ENCODE measurements at places on chromosomes 4 and X. TPM values are rescaled to one million over a fixed set of nuclear protein-coding genes. Genes with fewer than 3 reads are reported as not detected.

Gene NPFFR2
- not detected for total RNA-seq

Gene PDE6B
- total RNA-seq: 2.3 TPM

Gene CDX4
- total RNA-seq: not detected

Gene NXT2
- 9.5 TPM for total RNA-seq

Gene PRRG3
- not detected for total RNA-seq

DNA sequence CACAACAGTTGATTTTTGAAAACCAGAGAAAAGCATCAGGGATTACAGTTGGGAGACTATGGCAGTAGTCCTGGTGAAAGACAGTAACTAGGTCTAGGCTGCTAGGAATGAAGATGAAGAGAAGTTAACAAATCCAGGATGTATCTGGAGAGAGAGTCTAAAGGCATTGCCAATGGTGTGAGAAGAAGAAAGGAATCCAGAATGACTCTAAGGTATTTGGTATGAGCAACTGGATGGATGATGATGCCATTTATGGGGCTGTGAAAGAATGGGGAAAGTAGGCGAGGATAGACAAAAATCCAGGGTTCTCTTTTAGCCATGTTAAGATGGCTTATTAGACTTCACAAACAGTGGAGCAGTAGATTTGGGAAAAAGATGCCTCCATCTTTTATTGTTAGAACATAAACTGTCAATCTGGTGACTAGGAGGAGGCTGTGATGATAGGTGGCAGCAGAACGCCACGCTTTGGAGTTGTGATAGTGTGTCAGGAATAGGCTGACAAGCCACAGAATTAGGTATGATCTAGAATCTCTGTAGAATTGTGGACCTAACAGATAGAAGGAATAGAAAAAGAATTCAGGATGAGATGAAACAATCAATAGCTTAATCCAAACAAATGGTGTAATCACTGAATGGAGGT lies 27.3 kb upstream of the JADE1 start:
- no peaks in the 10 kb centered on the region for H3K27me3 ChIP-seq
- DNase-seq: no peak
- no peak overlapping the region for H3K4me3 ChIP-seq
- H3K36me3 ChIP-seq: no peaks in the 10 kb centered on the region
- H3K4me1 ChIP-seq: peaks cover 10% of the 10 kb centered on the region

- no peak overlapping the region for H3K27ac ChIP-seq
- no peak overlapping the region for H3K4me3 ChIP-seq
- DNase-seq: no peak
- no peaks in the 10 kb centered on the region for H3K36me3 ChIP-seq
Measured at GRCh38 chr4:159129814-159130550, 27.1 kb downstream of the RAPGEF2 start.

DNA sequence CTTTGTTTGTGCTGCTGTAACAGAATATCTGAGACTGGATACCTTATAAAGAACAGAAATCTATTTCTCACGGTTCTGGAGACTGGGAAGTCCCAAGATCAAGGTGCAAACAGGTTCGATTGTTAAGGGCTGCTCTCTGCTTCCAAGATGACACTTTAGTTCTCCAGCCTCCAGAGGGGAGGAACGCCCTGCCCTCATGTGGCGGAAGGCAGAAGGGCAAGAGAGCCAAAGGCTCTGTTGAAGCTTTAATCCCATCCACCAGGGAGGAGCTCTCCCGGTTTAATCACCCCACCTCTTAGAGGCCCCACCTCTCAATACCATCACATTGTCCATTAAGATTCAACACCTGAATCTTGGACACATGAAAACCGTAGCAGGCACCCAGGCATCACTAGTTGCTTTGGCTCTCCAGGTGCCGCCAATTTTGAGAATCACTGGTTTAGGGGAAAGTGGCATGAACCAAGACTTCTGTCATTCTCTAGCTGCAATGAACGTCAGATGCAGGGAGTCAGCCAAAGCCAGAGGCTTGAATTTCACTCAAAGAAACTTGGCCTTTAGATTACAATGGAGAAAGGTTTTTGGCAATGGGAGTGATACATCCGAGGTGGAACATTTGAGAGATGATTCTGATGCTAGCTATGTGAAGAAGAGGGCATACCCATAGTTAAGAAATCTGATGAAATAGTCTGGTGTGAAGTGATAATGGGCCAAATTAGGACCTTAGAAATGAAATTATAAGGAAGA lies 15.7 kb downstream of the FHL1 start:
- DNase-seq: no peak
- H3K36me3 ChIP-seq: peaks cover 8% of the 10 kb centered on the region
- H3K27me3 ChIP-seq: no peaks in the 10 kb centered on the region

DNA sequence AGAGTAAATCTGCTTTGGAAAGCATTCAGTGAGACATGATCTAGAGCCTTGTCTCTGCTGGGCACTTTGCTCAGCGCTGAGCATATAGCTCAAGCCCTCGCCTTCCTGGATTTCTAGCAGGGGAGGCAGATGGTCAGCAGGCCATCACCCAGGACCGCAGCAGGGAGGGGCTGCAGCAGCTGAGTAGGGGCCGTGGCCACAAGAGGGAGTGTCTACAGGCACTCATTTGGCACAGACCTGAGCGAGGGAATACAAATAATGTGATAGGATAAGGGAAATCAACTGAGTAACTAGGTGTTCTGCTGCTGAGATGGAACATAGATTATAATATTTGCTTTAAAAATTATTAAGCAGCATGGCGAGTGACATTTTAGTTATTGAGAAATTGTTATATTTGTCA lies 30.2 kb downstream of the OFD1 start:
- DNase-seq: no peak
- no peaks in the 10 kb centered on the region for H3K27me3 ChIP-seq
- H3K4me3 ChIP-seq: no peak overlapping the region
- H3K36me3 ChIP-seq: peaks cover 22% of the 10 kb centered on the region

DNA sequence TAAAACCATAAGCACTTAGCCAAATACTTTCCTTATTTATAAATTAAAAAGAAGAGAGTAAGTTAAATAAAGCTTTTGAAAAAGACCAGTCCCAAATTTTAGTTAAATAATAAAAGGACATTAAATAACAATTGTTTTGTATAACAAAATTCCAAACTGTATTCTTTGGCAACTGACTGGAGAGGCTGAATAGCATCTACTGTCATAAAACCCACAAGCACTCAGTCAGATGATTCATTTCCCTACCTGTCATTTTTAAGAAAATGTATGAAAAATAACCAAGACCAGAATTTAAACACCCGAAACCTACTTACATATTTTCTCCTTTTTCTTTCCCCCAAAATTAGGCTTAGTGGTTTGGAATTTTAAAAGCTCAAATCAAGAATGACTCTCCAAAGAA lies 32.5 kb upstream of the SMIM10L2A start:
- H3K4me1 ChIP-seq: no peaks in the 10 kb centered on the region
- H3K4me3 ChIP-seq: no peak overlapping the region
- no peaks in the 10 kb centered on the region for H3K27me3 ChIP-seq
- no peak for DNase-seq
- no peak overlapping the region for H3K27ac ChIP-seq

GRCh38 chr4:26522478-26522877 lies 32.2 kb upstream of the CCKAR start:
- H3K27ac ChIP-seq: no peak overlapping the region
- no peaks in the 10 kb centered on the region for H3K27me3 ChIP-seq
- H3K4me1 ChIP-seq: no peaks in the 10 kb centered on the region
- DNase-seq: no peak

GRCh38 chr4:75327804-75328512 lies 186.2 kb downstream of the RCHY1 start:
- no peak for DNase-seq
- no peak overlapping the region for H3K4me3 ChIP-seq
- no peak overlapping the region for H3K27ac ChIP-seq
- no peaks in the 10 kb centered on the region for H3K4me1 ChIP-seq
- peaks cover 4% of the 10 kb centered on the region for H3K36me3 ChIP-seq
- peaks cover 22% of the 10 kb centered on the region for H3K27me3 ChIP-seq

- no peaks in the 10 kb centered on the region for H3K4me1 ChIP-seq
- no peaks in the 10 kb centered on the region for H3K36me3 ChIP-seq
- no peak overlapping the region for H3K4me3 ChIP-seq
- no peak for DNase-seq
- H3K27me3 ChIP-seq: peaks cover 12% of the 10 kb centered on the region
- H3K27ac ChIP-seq: no peak overlapping the region
Measured at GRCh38 chrX:34578237-34578636, 78.8 kb downstream of the TMEM47 start.

DNA sequence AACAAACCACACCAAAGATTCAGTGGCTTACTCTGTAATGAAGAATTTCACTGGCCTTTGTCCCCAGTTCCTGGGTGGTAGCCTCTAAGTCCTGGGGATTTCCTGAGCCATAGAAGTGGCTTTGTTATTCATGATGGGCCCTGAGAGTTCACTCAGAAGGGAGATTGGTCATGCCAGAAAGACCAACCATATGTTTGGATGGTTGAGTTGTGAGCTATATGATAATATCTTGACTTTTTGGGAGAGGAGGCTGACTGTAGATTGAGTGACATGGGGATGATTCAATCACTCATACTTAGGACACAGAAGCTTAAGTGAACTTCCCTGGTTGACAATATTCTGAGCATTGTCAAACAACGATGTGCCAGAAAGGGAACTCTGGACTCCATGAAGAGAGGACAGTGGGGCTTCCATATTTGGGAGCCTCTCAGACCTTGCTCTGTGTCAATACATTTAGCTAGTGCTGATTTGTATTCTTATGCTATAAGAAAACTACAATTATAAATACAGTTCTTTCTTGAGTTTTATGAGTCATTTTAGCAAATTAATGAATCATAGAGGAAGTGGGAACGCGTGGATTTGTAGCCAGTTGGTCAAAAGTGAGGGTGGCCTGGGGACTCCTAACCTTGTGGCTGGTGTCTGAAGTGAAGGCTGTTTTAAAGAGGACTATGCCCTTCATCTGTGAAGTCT lies 392.0 kb downstream of the GBA3 start:
- DNase-seq: no peak
- peaks cover 2% of the 10 kb centered on the region for H3K36me3 ChIP-seq
- H3K4me1 ChIP-seq: no peaks in the 10 kb centered on the region
- no peak overlapping the region for H3K4me3 ChIP-seq

- H3K4me3 ChIP-seq: peak overlapping the region; percentile 10
- peaks cover 20% of the 10 kb centered on the region for H3K4me1 ChIP-seq
- no peak for DNase-seq
- no peaks in the 10 kb centered on the region for H3K27me3 ChIP-seq
- peaks cover 4% of the 10 kb centered on the region for H3K36me3 ChIP-seq
Measured at GRCh38 chr4:56195025-56195424, 192.3 kb downstream of the AASDH start.

DNA sequence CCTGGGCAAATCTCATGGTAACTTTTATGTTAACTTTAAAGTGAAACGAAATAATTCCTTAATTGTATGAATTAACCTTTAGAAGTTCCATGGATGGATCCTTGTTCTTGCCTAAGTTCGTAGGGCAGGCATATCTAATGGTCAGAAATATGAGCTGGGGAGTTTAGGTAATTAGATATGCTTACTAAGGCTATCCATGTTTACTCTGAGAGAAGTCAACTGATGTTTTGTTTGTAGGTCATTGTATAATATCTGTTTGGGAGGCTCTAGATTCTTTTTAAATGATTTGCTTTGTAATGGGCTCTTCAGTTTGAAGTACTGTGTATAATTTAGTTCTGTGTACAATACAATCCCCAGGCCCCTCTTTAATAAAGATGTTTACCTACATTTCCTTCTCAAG lies 117.0 kb downstream of the DCK start:
- H3K36me3 ChIP-seq: no peaks in the 10 kb centered on the region
- no peak for DNase-seq
- no peak overlapping the region for H3K27ac ChIP-seq
